ENCODE measurements at places on chromosomes 7 and 10.

GRCh38 chr10:100713859-100714565 lies 31.4 kb upstream of the PAX2 start:
- no peak for ATAC-seq

- ATAC-seq = no peak
Observed at GRCh38 chr10:126042906-126043305, 146.5 kb downstream of the FANK1 start.

DNA sequence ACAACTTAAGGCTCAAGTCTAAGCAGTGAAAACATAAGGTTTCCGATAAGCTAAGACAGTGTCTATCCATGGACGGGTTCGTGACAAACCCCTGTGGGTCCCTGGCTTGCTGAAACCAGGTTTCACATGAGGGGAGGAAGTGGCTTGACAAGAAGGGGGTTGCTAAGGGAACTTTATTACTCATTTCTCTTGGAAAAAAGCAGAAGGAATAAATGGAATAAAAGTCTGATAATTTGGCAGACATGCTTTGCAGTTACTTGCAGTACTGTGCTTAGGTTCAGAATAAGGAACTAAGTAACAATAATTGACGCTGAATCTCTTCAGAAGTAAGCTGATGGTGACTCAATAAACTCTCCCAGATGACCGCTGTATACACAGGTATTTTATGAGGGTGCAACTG lies 34.7 kb downstream of the RBM17 start:
- ATAC-seq = no peak

DNA sequence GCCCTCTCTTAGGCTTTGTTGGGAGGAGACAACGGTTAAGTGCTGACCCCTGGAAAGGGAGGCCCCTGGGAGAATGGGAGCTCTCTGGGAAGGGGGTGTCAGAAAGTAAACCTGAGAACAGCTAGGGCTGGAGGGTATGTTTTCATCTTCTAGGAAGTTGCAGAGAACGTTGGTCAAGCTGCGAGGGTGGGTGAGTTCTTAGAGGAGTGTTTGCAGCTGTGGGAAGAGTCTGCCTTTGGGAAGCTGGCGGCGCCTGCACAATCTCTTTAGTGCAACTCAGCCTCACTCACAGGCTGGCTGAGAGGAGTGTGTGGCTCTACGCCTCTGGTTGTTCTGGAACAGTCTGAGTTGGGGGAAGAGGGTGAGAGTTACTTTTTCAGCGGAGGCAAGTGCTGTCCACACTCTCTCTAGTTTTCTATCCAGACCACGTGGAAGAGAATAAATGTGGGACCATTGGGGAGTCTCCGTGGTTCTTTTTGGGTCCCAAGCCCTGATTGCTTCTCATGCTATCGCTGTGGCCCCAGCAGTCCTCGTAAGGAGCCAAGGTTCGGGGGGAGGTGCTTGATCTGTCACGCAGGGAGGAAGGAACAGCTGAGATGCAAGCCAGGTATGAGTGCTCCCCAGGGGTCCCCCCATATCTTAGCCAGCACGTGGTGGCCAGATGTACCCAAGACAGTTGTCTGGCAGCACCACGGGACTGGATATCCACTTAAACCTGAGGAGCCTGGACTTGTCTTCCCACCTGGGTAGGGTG lies 237.2 kb downstream of the BUB3 start:
- no peak for ATAC-seq

DNA sequence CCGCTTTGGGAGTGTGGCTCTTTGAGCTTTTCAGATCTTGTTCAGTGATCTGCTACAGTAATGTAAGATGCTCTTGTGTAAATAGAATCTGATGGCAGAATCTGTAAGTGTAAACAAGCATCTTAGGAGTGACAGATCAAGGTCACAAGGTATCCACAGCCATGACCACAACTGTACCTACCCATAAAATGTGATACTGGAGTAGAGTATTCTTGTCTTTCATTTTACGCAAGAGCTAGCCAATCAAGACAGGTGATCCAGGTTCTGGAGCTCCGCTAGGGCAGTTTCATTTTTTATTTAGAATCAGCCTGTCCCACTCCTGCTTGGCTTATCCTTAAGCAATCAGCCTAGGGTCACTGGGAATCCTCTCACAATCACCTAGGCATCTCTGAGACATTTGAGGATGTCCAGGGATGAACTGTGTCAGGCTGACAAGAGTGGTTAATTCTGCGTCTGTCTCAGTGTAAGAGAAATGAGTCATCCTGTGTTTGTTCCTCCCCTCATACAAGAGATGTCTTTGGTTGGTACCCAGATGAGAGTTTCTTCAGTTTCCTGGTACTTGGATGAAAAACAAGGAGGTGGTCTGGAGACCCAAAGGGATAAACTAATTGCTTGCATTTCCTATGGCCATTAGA lies 13.6 kb downstream of the ZNF138 start:
- ATAC-seq = no peak
